SJCRH30 (cell line): ENCODE measurements at places on chromosomes 1 and 21. TPM values are rescaled to one million over a fixed set of nuclear protein-coding genes. Genes with fewer than 3 reads are reported as not detected.

DNA sequence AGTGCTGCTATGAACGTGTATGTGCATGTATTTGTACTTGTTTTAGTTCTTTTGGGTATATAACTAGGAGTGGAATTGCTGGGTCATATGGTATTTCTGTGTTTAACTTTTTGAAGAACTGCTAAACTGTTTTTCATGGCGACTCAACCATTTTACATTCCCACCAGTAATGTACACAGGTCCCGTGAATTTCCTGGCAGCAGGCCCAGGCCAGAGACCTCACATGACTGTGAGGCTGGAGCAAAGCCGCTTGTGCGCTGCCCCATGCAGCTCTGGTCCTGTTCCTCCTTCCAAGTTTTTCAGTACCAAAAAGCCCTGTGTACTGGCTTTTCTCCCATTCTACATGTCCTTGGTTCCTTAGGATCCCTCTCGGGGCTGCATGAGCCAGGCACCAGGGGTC, 29.6 kb downstream of the ACOT11 start:
- peak; percentile 61 for DNase-seq

PTGS2 gene
- total RNA-seq: not detected in 2 replicates

AQP10 gene
- total RNA-seq: not detected in 2 replicates

- DNase-seq: no peak
Observed at GRCh38 chr1:7591565-7591964, 179.5 kb upstream of the VAMP3 start.

DNA sequence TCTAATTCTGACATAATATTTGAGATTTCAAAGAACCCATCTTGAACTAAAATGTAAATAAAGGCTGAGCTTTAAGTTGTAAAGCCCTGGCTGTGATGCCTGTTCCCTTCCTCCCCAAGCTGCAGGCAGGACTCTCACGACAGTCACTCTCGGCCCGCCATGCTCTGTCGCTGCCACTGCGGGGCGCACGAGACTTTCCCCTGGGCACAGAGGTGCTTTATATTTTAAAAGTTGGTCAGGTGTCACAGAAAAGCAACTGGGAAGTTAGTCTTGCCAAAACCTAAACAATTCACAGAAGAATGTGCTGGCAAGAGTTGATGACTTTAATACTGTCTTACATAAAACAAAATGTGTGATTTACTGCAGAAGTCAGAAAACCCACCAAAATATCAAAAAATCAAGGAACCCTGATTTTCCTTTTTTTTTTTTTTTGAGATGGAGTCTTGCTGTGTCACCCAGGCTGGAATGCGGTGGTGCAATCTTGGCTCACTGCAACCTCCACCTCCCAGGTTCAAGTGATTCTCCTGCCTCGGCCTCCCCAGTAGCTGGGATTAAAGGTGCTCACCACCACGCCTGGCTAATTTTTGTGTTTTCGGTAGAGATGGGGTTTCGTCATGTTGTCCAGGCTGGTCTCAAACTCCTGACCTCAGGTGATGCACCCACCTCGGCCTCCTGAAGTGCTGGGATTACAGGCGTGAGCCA, 10.7 kb downstream of the LRRC47 start:
- DNase-seq: no peak

CXADR gene
- total RNA-seq: 1.7 and 2.1 TPM in 2 replicates
